ENCODE measurements at places on chromosomes 2 and 18. TPM values are rescaled to one million over a fixed set of nuclear protein-coding genes. Genes with fewer than 3 reads are reported as not detected.

- no peak for DNase-seq
Measured at GRCh38 chr2:30448308-30448707, 1.3 kb downstream of the LCLAT1 start.

DNA sequence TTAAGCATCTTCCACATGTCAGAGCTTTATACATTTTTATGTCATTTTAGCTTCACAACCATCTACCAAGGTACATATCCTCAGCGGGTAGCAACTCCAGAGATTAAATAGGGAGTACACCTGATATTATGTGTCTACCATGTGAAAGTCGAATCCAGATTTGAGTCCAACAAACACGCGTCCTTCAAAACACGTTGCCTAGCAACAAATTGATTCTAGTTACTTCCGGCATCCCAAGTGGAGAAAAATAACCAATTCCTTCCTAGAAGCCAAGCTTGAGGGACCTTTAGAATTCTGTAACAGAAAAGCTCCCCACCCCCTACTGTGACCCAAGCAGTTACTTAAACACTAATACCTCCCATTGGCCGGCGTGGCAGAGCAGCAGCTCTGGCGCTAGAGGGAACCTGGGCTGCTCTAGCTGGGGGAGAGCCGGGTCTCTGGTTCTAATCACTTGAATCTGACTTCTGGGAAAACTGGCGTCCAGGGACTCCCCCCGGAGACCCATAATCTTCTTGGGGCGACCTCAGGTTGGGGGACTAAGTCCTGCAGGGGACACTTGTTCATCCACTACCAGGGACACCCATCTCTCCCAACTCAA, at the start of gene ERICH2:
Gene ERICH2, plus strand, starts transcription at position 371 of the 598 bp plus-strand sequence. CDS start 304 bp downstream, outside the sequence.
- peak; percentile 7 for DNase-seq

GRCh38 chr2:36427790-36428243, 72.2 kb downstream of the CRIM1 start:
- no peak for DNase-seq

GRCh38 chr2:196566961-196567666, 72.4 kb upstream of the CCDC150 start:
- no peak for DNase-seq

- DNase-seq, result no peak
Measured at GRCh38 chr2:96554293-96555145, 18.0 kb downstream of the ARID5A start.

GRCh38 chr2:222433332-222434173, 9.2 kb downstream of the SGPP2 start:
- no peak for DNase-seq

- no peak for DNase-seq
Measured at GRCh38 chr2:184683911-184684310, 85.6 kb downstream of the ZNF804A start.

DNA sequence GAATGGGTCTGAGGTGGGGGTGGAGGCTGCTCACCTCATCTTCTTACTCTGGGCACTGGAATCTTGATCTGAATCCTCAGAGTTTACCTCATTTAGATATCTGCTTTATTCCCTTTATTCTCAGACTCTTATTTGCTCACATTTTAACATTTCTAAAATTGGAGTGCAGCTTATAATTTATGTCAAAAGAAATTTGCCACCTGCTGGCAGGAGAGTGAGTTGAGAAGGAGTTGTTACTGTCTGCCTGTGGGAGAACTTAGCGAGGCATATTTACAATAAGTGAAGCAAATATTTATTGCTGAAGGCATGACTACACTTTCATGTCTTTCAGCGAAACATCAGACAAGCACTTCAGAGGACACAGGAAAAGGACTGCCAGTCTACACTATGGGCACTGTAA, 16.4 kb upstream of the KIAA2012 start:
- no peak for DNase-seq

DNA sequence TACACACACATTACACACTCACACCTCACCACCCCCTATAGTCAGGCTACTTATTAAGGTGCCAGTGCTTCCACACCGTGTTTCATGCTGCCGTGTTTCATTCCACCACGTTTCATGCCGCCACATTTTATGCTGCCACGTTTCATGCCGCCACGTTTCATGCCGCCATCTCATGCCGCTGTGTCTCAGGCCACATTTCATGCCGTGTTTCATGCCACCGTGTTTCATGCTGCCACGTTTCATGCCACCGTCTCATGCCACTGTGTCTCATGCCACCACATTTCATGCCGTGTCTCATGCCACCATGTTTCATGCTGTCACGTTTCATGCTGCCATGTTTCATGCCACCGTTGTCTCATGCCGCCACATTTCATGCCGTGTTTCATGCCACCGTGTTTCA, 65.1 kb downstream of the MBOAT2 start:
- no peak for DNase-seq

DNA sequence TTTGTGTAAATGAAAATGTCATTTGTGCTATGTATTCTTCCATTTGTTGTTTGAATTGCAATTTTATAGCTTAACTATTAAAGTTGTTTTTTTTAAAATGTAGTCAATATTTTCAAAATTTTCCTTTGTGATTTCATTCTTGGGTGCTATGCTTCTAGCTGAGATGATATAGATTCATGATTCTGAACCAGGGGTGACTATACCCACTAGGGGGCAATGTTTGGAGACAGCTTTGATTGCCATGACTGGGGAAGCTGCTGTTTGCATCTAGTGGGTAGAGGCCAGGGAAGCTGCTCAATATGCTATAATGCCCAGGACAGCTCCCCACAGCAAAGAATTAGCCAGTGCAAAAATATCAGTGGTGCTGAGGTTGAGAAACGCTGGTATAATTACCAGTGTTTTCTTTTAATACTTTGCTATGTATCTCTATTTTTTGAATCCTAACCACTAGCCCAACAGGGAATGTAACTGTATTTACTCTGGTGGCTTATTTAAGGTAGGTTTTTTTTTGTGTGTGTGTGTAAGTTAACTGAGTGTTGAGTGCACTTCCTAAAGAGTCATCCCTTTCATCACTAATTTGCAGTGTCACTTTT, 99.7 kb downstream of the MEP1B start:
- DNase-seq, result peak; percentile 38

GRCh38 chr2:160055726-160056108, 6.7 kb downstream of the PLA2R1 start:
- DNase-seq, result no peak

DNA sequence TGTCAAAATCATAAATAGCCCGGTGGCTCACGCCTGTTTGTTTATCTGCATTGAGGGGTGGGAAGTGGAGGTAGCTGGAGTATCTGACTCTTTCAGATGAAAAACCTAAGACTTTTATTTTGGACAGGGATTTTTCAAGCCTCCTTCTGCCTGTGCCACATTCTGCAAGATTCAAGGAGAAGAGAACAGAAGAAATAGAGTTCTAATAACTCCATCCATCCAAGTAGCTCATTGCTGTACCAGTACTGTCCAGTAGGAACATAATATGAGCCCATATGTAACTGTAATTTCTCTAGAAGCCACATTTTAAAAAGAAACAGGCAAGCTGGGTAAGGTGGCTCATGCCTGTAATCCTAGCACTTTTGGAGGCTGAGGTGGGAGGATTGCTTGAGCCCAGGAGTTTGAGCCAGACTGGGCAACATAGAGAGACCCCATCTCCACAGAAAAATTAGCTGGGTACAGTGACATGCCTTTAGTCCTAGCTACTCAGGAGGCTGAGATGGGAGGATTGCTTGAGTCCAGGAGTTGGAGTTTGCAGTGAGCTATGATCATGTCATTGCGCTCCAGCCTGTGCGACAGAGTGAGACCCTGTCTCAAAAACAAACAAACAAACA, 35.4 kb upstream of the NT5DC4 start:
- no peak for DNase-seq

- DNase-seq, result no peak
Measured at GRCh38 chr2:55751966-55752365, 58.3 kb upstream of the PNPT1 start.

DNA sequence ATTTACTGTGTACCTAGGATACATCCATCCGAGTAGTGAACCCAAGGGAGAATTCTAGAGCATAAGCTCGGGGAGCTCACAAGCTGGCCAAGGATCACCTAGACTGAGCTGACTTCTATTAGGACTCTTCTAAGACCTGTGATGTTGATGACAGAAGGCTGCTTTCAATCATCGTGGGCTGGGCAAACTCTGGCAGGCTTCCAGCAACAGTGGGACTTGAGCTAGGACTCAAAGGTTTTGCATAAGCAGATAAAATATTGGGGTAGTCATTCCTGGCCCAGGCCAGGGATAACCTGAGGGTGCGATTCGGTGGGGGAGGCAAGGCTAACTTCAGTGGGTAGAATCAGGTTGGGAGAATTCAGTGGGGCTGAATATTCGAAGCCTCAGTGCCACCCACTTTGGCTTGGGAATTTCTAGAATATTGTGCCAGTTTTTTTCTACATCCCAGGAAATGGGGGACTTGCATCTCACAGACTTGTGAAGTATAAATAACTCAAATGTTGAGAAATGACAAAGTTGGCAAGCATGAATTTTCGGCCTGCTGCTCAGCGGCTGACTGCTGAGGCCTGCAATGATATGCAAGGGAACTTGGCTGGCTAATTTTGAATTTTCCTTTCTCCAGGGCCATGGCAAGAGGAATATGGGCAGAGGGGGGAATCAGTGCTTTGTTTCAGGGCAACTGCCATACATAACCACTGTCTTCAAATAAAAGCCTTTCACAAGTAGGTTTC, 274.3 kb downstream of the PRKCE start:
- no peak for DNase-seq

GRCh38 chr2:33011373-33011772, 64.6 kb downstream of the LTBP1 start:
- no peak for DNase-seq

DNA sequence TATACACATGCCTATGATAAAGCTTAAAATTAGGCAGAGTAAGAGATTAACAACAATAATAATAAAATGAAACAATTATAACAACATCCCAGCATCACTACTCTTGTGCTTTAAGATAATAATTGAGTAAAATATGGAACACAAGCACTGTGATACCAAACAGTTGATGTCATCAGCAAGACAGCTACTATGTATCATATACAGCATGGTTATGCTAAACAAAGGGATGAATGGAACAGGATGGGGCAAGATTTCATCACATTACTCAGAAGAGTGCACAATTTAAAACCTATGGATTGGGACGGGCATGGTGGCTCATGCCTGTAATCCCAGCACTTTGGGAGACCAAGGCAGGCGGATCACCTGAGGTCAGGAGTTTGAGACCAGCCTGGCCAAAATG, 1221.0 kb downstream of the SUCLG1 start:
- no peak for DNase-seq

- DNase-seq, result no peak
Measured at GRCh38 chr2:105417857-105418436, 19.1 kb upstream of the FHL2 start.

DNA sequence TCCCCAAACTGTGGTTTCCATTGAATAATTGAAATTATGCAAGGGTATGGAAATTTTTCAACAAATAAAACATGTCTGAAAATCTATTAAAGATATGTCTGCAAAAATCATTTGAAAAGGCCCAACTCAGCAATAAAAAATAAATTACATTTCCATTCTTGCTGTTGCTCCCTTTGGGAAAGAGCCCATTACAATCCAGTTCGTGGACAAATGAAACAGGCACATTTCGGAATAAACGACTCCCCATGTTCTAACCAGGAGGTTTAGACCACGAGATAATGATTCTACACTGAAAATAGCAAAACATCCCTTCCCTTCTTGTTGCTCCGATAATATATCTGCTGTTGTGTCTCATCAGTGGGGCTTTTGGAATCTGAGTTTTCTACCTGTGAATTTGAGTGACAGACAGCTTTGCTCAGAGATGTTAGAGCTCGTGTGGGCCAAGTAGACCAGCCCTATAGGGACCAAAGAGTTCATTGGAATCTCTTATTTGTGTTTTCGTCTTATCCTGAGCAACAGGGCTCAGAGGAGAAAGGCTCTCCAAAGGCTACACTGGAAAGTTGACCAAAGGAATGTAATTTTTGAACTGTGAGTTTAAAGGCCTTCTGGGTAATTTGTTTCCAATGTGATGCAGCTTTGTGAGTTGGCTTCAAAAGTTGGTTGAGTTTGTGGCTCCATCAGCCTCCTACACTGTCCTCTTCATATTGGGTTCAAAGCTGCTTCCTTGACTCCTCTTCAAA, 119.5 kb downstream of the ACTR3 start:
- DNase-seq, result no peak

DNA sequence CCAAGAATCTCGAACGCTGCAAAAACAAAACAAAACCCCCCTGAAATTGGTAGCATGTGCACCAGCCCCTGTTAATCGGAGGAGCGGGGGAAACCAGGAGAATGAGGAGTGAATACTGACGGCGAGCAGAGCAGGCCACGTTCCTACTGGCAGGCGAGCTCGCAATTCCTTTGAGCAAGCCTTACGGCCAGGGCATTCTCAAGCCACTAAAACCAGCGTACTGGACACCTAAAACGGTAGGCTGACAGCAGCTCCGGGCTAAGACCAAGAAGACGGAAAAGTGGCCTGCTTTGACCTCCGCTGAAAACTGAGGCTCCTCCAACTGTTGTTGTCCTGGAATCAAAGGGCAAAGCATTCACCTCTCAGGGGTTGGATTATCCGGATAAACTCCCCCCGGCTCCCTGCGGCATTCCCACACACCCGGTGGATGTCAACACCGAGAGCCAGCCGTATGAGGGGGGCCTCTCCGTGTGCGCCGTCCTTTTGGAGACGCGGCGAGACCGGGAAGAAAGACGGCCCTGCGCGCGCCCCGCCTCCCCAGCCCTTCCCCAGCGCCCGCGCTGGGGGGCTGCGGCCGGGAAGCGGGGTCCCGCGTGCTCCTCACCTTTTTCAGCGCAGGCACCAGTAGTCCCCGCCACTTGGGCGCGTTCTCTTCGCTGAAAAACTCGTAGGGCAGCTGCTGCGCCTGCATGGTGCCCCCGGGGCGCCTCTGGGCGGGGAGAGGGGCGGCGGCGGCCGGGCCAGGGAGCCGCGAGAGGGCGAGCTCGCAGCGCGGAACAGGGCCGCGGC, 925 bp downstream of the SOS1 start:
- DNase-seq, result no peak

TGFA gene
- total RNA-seq, result 1.7 TPM

LYPD6B gene
- total RNA-seq, result 2.2 TPM

TP53I3 gene
- 51.3 TPM for total RNA-seq

AQP12B gene
- total RNA-seq, result not detected

THSD7B gene
- not detected for total RNA-seq

PCARE gene
- total RNA-seq, result not detected

FRZB gene
- 0.08 TPM for total RNA-seq

CCDC74A gene
- 29.9 TPM for total RNA-seq
